ENCODE measurements at places on chromosomes 7 and 10.

- no peak for DNase-seq
These were observed 79.7 kb upstream of the BMPER start for GRCh38 chr7:33825644-33826043.

DNA sequence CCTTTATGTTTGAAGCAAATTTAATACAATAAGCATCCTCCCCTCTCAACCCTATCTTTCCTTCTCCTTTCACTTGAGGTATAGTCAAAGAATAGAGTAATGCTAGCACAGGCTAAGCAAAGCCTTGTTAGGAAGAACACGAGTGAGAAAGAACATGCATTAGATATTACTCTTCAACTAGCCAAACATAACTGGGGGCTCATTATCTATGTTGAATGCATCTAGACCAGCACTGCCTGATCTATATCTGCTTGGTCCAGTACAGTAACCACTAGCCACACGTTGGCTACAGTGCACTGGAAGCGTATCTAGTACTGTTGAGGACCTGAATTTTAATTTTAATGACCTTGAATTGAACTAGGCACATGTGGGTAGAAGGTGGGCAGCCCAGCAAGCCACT is 21.0 kb downstream of the SFMBT2 start:
- DNase-seq, result no peak

- no peak for DNase-seq
These were observed 43.2 kb downstream of the HTRA1 start for GRCh38 chr10:122504610-122504950.

DNA sequence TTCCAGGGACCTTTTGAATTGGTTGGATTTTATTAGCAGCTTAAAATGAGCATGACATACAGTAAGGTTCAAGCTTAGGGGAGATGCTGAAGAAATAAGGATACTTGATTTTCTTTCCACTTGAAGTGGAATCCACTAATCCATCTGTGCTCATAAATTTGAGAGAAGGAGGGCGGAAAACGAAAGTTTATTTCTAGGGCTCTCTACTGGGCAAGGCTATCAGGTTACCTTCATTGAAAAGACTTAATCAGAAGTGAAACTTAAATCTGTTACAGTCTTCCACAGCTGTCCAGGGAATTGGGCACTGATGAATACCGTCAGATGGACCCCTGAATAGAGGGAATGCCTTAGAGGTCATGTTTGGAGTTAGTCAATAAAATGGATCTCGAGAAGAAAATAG is 21.8 kb downstream of the AUTS2 start:
- DNase-seq, result no peak
